Vein endothelial cell (primary cell): ENCODE measurements at places on chromosomes 11 and 22. TPM values are rescaled to one million over a fixed set of nuclear protein-coding genes. Genes with fewer than 3 reads are reported as not detected.

Gene APOA4
- total RNA-seq: not detected in 2 replicates

Gene KRTAP5-11
- total RNA-seq: not detected in 2 replicates

Gene ELF5
- not detected in 2 replicates for total RNA-seq

Gene CSRP3
- total RNA-seq: not detected in 2 replicates

Gene OR5L1
- total RNA-seq: not detected in 2 replicates

Gene RAB30
- total RNA-seq: 18.2 and 18.3 TPM in 2 replicates

Gene P2RY6
- total RNA-seq: 0.29 and 0.33 TPM in 2 replicates

Gene NAALAD2
- total RNA-seq: 0.29 TPM in 1 of 2 replicates, not detected in the other

Gene CAT
- total RNA-seq: 42.8 and 51.7 TPM in 2 replicates

Gene PGA4
- total RNA-seq: not detected in 2 replicates

Gene CD248
- total RNA-seq: 0.19 TPM in 1 of 2 replicates, not detected in the other

Gene CSF2RB
- total RNA-seq: 15.6 and 21.6 TPM in 2 replicates

Gene MYO7A
- total RNA-seq: under 0.01 and 0.86 TPM in 2 replicates

Gene ADAMTS15
- 0.96 and 2.3 TPM in 2 replicates for total RNA-seq

Gene SYT13
- not detected in 2 replicates for total RNA-seq

Gene SCN4B
- under 0.01 TPM in 2 replicates for total RNA-seq

Gene NUDT22
- total RNA-seq: 35.3 and 43.1 TPM in 2 replicates

Gene TCF20
- 33.9 and 35.9 TPM in 2 replicates for total RNA-seq

Gene SESN3
- total RNA-seq: 46.4 and 68.6 TPM in 2 replicates

Gene TRIM49B
- not detected in 2 replicates for total RNA-seq

Gene IL10RA
- total RNA-seq: 0.10 TPM in 1 of 2 replicates, not detected in the other

Gene CD6
- not detected in 2 replicates for total RNA-seq

Gene PDE3B
- total RNA-seq: 0.29 and 0.33 TPM in 2 replicates

Gene VWA5A
- total RNA-seq: 13.1 and 13.2 TPM in 2 replicates

Gene OR4D6
- not detected in 2 replicates for total RNA-seq

Gene RELT
- 8.8 and 12.5 TPM in 2 replicates for total RNA-seq

Gene FOLR1
- total RNA-seq: not detected in 2 replicates
